ENCODE measurements at places on chromosomes 1 and 21.

DNA sequence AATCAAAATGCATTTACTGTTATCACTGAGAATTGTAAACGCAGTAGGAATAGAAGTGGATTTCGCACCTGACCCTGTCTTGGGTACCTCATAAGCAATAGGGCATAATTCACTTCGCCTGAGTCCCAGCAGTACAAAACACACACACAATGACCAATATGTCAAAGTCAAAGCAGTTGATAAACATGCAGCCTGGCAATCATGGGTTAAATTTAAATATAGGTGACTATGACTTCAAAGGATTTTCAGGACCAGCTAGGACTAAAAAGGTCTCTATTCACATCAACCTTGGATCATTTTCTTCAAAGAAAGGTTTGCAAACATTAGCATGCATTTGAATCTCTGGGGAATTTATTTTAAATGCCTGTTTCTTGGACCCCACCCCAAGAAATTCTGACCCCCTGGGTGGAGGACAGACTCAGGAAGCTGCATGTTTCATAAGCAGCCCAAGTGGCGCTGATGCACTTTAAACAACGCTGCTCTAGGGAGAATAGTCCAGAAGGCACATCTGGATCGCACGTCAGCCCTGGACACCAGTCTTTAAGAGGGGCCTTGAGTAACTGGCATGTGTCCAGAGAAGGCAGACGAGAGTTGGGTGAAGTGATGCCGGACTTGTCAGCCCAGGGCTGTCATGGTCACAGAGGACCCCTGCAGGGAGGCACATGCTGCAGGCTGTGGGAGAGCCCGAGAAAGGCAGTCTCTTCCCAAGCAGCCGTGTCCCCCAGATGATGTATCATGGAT, 55.7 kb upstream of the EFHD2 start:
- DNase-seq, result no peak

- no peak for DNase-seq
Measured at GRCh38 chr1:156112276-156113137, 2.0 kb upstream of the LMNA start.

DNA sequence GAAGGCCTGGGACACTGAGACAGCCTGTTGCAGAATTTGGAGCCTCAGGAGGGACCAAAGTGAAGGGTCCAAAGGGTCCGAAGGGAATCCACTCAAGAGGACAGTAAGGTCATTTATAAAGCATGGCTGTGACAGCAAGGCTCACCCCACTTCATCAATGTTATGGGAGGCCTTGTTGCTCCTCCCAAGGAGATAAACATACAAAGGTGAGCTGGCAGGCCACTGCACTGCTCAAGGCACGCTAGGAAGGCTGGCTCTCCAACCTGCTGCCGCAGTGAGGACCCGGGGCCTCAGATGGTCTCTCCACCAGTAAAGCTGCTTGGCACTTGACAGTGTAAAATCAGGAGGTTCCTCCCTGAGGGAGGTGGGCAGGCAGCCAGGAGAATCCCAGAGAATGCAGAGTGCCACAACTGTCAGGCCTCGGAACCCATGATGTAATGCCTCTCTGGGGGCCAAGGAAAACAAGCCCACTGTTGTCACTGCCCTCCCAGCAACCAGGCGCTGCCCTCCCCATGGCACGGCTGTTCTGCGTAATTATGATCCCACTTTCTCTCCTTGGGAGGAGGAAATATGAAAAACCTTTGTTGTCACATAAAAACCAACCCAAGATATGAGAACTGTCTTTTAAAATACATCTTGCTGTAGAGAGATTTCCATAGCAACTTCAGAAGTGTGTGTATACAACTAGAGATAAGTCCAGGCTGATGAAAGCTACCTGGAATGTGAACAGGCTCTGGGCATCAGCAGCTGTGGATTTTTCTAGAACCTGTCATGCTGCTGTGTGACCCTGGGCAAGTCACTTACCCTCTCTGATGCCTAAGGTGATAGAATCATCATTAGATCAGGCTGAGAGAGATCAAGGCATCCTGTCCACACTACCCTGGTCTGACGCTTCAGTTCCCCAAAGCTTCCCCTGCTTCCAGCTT, 102.5 kb downstream of the KCNN3 start:
- DNase-seq, result no peak

DNA sequence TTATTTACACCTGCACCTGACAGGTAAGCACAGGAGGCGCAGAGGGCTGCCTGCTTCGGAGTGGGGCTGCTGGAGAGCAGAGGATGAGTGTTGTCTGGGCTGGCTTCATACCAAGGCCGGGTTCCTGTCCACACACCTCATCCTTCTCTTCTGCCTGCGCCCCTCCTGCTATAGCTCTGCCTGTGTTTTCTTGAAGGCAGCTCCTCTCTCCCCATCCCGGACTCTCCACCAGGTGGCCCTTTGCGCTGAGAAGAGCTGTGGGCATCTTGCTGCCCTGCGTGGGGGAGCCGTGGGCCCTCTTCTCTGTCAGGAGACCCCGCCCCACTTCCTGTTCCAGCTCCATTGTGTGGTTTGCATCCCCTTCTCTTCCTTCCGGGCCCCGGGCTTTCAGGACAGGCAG, 35.0 kb downstream of the ARHGEF10L start:
- DNase-seq, result no peak

- no peak for DNase-seq
Measured at GRCh38 chr1:31708324-31708723, 4.5 kb upstream of the COL16A1 start.

DNA sequence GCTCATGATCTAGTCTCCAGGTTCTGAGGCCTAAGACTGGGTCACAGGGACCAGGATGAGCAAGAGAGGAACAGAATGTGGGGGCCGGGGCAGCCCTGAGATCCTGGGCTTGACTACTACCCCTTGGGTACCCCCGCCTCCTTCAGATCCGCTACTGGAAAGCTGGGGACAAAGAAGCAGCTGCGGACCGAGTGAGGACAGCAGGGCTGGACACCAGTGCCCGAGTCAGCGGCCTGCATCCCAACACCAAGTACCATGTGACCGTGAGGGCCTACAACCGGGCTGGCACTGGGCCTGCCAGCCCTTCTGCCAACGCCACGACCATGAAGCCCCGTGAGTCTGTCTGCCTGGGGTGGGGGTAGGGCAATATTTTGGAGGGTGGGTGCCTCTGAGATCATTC, 12.5 kb downstream of the TMEM81 start:
- DNase-seq, result no peak

DNA sequence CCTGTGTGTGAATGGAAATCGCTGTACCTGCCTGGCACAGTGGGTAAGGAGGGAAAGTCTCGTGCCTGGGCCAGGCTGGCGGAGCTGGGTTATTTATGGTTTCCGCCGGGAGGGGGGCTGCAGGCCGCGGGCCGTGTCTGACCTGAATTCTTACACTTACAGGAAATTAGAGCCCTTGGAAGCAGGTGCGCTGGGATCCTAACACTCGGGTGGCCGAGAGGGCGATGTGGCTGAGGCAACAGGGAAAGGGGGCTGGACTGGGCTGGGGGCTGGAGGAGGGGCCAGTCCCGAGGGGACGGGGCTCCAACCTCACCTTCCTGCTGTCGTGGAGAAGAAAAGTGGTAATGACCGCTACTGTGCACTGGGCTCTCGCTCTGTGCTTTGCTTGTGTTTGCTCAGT, 109.4 kb upstream of the WNT4 start:
- DNase-seq, result no peak

DNA sequence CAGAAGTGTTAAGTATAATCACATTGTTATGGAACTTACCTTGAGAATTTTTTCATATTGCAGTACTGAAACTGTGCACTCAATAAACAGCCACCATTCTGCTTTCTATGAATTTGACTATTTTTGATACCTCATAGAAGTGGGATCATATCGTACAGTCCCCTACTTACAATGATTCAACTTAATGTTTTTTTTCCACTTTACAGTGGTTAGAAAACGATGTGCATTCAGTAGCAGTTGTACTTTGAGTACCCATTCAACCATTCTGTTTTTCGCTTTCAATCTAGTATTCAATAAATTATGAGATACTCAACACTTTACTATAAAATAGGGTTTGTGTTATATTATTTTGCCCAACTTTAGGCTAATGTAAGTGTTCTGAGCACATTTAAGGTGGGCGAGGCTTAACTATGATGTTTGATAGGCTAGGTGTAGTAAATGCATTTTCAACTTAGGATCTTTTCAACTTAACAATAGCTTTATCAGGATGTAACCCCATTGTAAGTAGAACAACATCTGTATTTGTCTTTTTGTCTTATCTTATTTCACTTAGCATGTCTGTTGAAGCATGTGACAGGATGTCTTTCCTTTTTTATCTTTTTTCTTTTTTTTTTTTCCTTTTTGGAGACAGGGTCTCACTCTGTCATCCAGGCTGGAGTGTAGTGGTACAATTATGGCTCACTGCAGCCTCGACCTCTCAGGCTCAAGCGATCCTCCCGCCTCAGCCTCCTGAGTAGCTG, 42.4 kb upstream of the KCNQ4 start:
- no peak for DNase-seq

- no peak for DNase-seq
Measured at GRCh38 chr1:22105611-22106207, 37.2 kb downstream of the WNT4 start.

- no peak for DNase-seq
Measured at GRCh38 chr1:245614476-245614875, 459.7 kb downstream of the KIF26B start.

GRCh38 chr21:42513985-42514882, 582 bp downstream of the SLC37A1 start:
- DNase-seq, result peak; percentile 50

- DNase-seq, result no peak
Measured at GRCh38 chr1:53172426-53173128, 24.0 kb upstream of the CPT2 start.

DNA sequence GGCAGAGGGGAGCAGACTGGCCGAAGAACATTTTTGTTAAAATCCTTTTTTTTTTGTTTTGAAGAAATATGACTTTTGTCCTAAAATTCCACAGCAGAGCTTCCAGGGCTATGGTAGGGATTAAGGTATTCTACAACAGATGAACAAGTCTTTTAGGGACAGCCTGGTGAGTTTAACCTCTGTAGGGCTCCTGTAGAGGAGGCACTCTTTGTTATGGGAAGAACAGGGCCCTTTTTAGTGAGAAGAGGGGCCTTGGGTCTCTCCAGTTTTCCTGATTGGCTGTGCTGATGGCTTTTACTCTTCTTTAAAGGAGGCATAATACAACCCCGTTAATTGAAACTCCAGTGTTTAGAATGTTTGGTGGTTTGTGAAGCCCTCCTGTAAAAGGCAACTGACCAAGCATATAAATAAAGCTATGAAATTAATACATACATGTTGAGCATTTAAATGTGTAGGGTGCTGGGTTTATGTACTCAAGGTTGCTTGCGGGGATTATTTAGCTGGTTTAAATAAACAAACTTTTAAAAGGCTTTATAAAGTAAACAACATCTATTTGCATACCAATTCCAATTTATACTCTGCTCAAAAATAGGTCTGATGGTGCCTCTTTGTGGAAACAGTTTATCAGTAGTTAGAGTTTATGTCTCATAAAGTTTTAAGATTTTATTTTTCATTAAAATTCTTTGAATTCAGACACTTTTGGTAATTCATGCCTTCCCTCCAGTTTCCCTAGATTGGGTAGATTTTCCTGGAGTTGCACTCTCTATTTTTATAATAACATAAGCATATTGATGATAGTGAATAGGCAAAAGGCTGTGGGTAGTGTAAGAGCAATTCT, 46.5 kb downstream of the PBX1 start:
- no peak for DNase-seq

GRCh38 chr1:217018648-217019047, 295.4 kb upstream of the ESRRG start:
- no peak for DNase-seq

DNA sequence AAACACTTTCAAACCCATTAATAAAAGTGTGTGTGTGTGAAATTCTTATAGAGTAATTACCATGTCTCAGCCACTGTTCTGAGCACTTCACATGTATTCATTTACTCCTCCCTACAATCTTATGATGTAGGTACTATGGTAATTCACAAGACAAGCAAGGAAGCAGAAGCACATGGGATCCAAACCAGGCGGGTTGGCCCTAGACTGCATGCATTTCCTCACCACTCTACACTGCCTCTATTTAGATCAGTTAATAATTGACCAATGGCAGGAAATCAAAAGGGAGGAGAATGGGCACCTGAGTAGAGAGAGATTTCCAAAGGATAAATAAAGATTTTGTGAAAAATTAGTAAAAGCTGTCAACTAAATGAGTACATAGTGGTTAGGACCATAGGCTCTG, 15.7 kb downstream of the MAP3K21 start:
- no peak for DNase-seq

DNA sequence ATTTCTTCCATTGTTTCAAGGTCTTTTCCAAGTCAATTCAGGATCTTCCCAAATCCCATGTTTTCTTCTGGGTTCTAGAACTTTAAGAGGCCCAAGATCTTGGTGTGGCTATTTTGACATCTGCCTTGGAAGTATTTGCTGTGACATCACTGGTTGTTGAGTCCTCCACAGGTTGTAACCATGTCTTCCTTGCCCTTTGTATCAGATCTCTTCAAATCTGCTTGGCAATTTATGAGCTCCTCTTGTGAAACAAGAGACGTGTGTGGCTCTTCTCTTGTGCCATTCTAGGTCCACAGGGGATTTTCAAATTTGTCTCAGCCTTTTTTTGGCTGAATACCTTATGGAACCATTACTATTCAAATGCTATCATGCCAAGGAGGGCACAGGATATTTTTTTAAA, 60.3 kb upstream of the KCNK2 start:
- no peak for DNase-seq

GRCh38 chr1:11100149-11100493, 452 bp upstream of the EXOSC10 start:
- no peak for DNase-seq
